ENCODE measurements at places on chromosomes 12 and 14.

GRCh38 chr14:104433401-104434213 lies 146.0 kb upstream of the C14orf180 start:
- DNase-seq: no peak

DNA sequence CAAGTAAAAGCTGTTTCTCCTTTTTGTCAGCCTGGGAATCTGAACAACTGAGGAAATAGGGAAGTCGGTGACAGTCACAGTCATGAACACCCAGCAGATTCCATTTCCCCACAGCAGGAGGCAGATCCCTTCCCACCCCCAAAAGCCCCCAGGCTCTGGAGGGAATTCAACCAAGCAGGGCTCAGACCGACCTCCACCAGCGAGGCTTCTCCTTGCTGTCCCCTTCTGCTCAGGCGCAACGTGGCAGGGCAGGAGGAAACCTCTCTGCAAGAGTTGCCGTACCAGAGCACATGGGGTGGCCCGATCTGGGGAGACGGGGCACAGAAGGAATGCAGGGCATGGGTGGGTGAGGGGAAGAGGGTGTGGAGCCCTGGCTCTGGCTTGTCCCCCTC lies 319 bp downstream of the GALNT6 start:
- no peak for DNase-seq

DNA sequence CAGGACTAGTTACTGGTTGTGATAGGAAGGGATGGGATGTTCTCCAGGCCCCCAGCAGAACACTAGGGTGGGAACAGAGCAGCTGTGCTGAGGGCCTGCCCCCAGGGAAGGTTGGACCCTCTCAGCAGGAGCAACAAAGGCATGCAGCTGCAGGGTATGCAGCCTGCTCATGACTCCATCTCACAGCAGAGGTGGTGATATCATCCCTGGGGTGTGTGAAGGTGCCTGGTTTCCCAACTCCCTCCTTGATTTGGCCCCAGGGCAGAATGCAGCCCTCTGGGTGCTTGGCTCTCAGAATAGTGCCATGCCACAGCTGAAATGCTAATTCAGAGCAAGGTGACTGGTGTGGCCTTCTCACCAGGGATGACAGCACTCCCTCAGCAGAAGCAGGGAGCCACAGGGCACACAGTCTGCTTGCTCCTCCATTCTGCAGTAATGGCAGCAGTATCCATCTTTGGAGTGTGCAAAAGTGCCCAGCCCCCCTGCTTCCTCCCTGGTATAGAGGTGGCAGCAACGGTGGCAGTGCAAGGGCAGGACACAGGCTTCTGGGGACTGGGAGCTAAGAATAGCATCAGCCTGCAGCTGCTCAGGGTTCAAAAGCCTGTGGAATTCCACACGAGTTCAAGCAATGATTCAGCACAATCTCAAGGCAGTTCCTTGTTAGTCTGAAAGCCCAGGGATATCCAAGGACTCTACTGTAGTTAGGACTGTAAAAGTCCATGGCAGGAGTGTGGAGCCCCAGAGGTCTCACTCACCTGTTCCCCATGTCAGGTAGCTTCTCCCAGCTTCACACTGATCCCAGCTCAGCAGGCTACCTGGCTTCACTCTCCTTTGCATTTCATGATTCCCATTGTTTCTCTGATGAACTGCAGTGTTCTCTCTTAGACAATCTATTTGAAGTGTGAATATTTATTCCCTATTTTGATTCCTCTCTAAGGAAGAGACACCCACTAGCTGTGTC lies 298.1 kb upstream of the FOXG1 start:
- DNase-seq: no peak

GRCh38 chr14:71202881-71203280 lies 295.6 kb downstream of the PCNX1 start:
- DNase-seq: no peak

DNA sequence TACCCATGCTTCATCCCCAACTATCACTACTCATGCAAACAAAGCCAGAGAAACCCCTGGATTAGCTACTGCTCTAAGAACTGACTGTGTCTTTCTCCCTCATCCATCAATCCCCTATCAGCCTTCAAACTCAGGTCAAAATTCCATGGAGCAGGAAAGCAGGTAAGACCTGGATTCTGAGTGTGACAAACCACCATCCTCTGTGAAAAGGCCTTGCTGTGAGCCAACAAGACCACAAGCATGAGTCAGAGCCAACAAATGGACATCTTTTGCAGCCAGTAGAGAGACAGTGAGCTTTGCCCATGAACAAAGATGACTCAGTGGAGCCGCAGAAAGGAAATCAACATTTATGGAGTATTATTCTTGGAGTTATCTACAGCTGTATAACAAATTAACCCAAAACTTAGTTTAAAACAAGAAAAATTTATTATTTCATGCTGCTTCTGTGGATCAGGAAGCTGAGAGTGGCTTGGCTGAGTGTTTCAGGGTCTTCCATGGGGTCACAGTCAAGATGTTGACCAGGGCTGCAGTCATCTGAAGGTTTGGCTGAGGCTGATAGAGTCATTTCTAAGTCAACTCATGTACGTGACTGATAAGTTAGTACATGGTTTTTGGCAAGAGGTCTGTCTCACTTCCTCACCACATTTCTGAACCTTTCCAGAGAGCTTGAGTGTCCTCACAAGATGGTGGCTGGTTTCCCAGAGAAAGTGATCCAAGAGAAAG lies 61.1 kb downstream of the PITPNM2 start:
- peak; percentile 25 for DNase-seq

DNA sequence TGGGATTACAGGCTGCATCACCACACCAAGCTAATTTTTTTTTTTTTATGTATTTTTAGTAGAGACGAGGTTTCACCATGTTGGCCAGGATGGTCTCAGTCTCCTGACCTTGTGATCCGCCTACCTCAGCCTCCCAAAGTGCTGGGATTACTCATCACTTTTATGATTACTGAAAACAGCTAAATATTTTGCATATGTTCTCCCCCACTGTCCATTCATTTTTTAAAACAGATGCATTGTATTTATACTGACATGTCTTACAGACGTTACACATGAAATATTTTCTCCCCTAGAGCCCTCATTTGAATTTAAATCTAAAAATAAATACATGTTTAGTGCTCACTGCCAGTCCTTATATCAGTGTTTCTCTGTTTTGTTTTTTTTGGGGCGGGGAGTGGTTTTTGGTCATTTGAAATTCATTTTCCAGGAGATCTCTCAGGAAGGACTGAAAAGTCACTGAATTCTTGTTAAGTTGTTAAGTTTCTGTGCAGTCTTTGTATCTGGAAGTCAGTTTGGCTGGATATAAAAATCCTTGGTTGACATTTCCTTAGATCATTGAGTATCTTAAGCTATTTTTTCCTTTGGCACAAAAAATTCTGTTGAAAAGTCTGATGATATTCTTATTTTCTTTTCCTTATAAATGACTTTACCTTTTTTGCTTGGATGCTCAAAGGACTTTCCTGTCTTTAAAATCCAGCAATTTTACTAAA lies 9.4 kb downstream of the FBXO21 start:
- DNase-seq: no peak

- no peak for DNase-seq
Measured at GRCh38 chr14:105465209-105466031, 9.2 kb upstream of the CRIP2 start.

GRCh38 chr14:75646762-75647161 lies 13.9 kb downstream of the ERG28 start:
- no peak for DNase-seq

GRCh38 chr14:30349520-30349919 lies 209.4 kb upstream of the G2E3 start:
- no peak for DNase-seq

- no peak for DNase-seq
Measured at GRCh38 chr12:48237162-48237561, 34.1 kb upstream of the OR10AD1 start.

- peak; percentile 5 for DNase-seq
Measured at GRCh38 chr12:84507956-84508850, 404.4 kb downstream of the SLC6A15 start.

- DNase-seq: no peak
Measured at GRCh38 chr12:69490920-69491643, 20.9 kb downstream of the FRS2 start.

DNA sequence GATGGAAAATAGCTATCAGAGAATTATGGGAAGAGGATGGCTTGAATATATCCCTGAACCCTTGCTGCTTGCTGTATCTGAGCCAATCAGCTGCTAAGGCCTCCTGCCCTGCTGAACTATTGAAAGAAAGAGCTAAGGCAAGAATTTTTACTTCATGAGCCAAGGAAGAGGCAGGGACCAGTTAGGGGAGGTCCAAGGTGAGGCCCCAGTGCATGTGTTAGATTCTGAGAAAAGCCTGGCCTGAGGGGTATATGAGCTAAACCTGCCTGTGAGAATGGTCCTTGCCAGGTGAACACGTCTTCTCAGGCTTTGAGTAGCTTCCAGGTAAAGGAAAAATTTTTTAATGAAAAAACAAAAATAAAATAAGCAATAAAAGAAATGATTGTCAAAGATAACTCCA lies 218.0 kb downstream of the SYT1 start:
- no peak for DNase-seq

DNA sequence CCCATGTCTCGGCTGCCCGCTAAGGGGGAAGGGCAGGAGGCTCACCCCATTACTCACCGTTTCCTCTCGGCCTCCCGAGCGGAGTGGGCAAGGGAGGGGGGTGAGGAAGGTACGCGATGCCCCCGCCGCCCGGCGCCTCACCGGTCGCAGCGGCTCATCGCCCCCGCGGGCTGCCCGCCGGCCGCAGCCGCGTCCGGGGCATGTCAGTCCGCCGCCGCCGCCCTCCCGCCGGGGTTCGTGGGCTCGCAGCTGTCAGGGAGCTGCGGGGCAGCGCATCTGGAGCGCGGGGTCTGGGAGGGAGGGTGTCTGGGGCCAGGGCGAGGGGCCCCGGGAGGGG lies 461 bp downstream of the SLC8A3 start:
- DNase-seq: no peak

DNA sequence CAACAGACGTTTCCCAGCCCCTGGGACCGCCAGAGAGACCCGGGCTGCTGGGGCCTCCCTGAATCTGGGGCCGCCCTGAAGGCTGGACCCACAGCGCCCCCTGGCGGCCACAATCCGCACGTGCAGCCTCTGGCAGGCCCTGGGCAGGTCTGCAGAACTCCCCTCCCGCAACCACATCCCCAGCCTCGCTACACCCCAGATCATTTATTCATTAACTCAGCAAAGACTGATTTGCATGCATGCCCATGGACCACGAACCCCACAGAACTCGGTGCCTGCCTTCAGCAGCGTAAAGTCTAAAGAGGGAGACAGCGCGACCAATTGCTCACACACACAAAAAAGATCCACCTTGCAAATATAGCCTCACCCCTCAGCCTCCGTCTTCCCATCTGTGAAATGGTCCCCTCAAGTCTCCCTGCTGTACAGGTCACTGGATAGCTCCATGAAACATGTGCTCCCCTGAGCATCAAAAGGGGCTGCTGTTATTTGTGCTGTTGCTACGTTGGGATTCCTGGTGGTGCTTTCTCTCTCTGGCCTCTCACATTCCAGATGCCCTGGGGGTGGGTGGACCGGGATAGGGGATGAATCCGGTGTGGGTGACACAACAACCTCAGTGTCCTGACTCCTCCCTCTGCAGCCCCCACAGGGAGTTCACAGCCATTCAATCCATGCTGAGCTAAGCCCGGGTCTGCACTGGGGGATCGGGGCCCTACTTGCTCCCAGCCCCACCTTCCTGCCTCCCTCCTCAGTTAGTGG lies 96.4 kb downstream of the SCARB1 start:
- peak; percentile 28 for DNase-seq

GRCh38 chr12:6539707-6540134 lies 5.4 kb downstream of the GAPDH start:
- no peak for DNase-seq

DNA sequence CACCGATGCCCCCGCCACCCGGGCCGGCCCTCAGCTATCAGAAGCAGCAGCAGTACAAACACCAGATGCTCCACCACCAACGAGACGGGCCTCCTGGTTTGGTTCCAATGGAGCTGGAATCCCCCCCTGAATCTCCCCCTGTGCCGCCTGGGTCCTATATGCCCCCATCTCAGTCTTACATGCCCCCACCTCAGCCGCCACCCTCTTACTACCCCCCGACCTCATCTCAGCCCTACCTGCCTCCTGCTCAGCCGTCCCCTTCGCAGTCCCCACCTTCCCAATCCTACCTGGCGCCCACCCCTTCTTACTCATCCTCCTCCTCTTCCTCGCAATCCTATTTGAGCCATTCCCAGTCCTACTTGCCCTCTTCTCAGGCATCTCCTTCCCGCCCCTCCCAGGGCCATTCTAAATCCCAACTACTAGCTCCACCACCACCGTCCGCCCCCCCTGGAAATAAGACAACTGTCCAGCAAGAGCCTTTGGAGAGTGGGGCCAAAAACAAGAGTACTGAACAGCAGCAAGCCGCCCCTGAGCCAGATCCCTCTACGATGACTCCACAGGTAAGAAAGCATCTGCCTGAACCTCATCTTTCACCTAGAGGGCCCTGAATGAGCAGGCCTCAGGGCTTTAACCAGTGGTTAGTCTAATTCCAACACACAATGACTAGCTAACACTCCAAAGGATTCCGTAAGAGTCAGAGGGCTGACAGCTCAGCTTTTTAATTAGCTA lies 851 bp downstream of the YLPM1 start:
- DNase-seq: no peak

GRCh38 chr14:57403521-57403864 lies 13.1 kb downstream of the NAA30 start:
- no peak for DNase-seq

- no peak for DNase-seq
Measured at GRCh38 chr12:31021809-31022494, 51.7 kb upstream of the DDX11 start.

DNA sequence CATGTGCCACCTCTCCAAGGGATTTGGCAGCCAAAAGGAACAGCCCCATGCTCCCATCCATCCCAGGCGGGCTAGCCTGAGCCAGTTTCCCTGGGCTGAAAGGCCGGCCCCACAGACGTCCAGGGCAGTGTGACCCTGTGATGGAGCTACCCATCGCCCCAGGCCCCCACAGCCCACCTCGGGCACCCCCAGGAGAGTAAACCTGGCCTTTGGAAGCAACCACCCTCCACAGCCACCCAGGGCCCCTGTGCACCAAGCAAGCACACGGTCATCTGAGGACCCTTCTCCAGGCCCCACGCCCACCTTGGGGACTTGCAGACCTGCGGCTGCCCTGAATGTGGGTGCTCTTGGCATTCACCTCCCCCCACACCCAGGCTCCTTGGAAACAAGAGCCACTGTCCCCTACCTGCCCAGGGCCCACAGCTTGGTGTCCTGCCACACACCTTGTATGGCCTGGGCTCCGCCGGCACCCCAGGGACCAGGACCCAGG lies 8.4 kb downstream of the AHNAK2 start:
- DNase-seq: no peak

DNA sequence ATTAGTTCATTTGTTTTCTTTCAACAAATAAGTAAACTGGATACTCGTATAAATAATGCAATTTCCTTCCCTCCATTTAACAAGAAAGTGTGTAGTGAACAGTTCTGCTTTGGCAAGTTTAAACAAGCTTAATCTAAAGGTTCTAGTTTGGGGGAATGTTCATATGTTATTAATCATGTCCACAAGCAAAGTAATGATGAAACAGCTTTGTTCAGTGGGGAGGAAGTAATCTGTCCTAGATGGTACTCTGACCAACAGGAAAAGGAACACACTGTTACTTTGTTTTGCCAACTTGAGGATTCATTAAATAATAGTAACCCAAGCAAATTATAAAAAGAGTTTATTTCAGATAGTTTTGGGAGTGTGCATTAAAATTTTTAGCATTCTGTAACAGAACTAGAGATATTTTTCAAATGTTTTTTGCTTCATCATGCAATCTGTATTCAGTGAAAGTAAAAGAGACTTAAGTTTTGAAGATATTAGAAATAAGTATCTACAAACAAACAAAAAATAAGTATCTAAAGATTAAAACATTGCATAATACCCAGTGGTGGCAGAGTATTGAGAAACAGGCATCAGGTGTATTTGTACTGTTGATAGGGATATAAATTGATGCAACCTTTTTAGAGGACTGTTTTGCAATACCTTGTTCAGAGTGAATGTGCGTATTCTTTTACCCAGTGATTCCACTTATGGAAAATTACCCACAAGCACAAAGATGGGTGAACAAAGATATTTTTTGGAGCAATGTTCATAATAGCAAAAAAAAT lies 61.1 kb downstream of the RAB35 start:
- DNase-seq: no peak

All from GOT3 (cell line).